ENCODE measurements at places on chromosomes 13 and 19.

GRCh38 chr19:5936292-5936592, 22.2 kb downstream of the CAPS start:
- DNase-seq: no peak

DNA sequence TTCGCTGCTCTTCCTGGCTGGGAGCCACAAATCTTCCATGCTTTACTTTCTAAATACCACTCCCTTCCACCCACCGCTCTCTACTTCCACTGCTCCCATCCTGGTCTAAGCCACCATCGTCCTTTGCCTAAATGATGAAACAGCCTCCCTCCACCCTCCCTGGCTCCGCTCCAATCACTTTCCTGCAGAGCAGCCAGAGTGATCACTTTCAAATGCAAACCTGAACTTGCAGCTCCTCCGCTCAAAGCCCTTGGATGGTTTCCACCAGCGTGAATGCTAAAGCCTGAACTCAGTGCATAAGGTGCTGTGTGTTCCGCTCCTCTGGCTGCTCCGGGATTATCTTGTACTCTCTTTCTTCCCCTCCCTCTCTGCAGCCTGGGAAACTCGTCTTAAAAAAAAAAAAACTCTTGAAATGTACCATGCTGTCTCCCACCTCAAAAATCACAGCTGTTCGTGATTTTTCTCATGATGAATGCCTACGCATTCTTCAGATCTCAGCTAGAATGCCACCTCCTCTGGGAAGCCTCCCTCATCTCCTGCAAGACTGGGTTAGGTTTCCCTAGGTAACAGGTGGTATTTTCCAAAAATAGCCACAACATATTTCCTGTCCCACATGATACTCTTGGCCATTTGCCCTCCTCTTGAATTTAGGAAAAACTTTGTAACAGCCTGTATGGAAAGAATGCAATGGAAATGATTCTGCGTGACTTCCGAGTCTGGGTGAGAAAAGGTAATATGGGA, 3.7 kb upstream of the SIN3B start:
- DNase-seq: peak; percentile 71

DNA sequence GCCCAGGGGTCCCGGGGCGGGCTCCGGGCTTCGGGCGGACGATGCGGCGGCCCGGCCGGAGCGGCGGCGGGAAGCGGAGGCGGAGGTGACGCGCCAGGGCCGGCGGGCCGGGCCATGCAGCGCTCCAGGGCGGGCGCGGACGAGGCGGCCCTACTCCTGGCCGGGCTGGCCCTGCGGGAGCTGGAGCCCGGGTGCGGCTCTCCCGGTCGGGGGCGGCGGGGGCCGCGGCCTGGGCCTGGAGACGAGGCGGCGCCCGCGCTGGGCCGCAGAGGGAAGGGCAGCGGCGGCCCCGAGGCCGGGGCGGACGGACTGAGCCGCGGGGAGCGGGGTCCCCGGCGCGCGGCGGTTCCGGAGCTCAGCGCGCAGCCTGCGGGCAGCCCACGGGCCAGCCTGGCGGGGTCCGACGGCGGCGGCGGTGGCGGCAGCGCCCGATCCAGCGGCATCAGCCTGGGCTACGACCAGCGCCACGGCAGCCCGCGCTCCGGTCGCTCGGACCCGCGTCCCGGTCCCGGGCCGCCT, 362 bp downstream of the WTIP start:
- DNase-seq: peak; percentile 64

- no peak for DNase-seq
These were observed 171.5 kb upstream of the SLITRK6 start for GRCh38 chr13:85970727-85971126.

GRCh38 chr19:17322854-17323253, 11.8 kb downstream of the ANO8 start:
- no peak for DNase-seq

DNA sequence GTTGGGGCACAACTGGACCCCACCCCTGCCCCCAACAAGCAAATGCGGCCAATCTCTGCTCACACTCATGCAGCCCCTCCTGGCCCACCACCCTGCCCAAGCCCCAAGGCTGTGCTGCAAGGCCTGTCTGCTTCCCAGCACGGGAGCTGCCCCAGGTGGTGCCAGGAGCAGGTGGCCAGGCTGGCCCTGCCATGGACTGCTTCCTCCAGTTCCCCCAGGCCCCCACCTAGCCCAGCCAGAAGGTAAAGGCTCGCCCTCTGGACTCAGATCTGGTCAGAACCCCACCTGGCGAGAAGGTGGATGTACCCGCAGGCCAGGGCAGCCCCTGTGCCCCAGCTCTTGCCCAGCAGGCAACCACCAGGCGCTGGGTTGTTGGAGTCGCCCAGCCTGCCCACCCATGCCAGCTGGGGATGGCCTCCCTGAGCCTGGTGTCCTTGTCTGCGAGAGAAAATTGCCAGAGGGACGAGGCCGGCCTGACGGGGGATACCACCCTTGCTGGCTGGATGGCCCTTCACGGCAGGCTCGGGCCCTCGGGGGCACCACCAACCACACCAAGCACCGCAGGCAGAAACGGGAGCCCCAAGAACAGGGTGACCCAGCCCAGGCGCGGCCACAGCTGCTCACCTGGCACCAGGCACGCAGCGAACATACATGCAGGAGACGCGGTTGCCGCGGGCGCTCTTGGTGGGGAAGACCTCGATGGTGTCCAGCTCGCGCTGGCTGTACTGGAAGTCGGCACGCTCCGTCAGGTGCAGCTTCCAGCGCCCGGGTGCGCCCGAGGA, 4.5 kb downstream of the ABHD17A start:
- no peak for DNase-seq

DNA sequence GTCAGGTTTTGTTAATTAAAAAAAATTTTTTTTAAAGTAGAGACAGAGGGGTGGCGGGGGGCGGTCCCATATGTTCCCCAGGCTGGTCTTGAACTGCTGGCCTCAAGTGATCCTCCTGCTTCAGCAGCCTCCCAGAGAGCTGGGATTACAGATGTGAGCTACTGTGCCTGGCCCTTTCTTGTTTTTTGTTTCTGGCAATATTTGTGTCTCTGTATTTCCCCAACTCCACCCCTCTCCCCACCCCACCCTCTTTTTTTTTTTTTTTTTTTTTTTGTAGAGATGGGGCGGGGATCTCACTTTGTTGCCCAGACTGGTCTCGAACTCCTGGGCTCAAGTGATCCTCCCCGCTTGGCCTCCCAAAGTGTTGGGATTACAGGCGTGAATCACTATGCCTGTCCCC, 600 bp upstream of the CAPN12 start:
- no peak for DNase-seq

DNA sequence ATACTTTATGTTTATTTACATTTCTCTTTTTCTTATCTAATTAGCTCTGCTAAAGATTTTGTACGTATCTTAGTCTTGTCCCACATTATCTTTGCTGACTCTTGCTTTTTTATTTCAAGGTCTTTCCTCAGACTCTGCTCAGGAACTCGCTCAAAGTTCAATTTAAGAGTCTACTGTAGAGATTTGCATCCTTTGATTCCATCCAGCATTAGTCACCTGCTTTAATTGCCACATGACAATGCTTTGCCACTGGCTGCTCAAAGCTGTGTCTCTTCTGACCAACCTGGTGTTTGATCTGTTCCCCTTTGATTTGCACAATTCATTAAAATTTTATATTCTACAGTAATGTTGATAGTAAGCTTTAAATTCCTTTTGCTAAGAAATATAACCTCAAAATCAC, 157.9 kb upstream of the FREM2 start:
- DNase-seq: no peak

GRCh38 chr13:44155422-44156293, 218.0 kb upstream of the SERP2 start:
- DNase-seq: peak; percentile 47

GRCh38 chr13:51818781-51819511, 15.0 kb upstream of the DHRS12 start:
- DNase-seq: peak; percentile 49

- DNase-seq: no peak
These were observed 388.4 kb downstream of the NDFIP2 start for GRCh38 chr13:79869326-79869725.

DNA sequence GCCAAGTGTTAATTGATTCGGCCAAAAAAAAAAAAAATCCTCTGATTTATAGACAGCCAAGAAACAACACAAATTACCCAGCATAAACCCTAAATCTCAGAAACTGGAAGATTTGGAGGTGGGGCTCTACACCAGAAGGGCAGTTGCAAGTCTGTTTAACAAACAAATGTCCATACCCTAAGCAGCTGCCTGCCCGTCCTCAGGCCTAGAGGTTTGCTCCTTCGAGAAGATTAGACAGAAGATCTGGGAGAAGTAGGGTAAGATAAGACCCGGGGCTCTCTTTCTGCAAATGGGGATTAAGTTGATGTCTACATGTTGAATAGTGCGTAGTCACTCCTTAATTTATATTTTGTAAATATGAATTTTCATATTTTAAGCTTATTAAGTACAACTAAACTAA, 3.4 kb upstream of the N4BP2L1 start:
- no peak for DNase-seq

- no peak for DNase-seq
These were observed 7.6 kb downstream of the NUCB1 start for GRCh38 chr19:48907671-48908070.

DNA sequence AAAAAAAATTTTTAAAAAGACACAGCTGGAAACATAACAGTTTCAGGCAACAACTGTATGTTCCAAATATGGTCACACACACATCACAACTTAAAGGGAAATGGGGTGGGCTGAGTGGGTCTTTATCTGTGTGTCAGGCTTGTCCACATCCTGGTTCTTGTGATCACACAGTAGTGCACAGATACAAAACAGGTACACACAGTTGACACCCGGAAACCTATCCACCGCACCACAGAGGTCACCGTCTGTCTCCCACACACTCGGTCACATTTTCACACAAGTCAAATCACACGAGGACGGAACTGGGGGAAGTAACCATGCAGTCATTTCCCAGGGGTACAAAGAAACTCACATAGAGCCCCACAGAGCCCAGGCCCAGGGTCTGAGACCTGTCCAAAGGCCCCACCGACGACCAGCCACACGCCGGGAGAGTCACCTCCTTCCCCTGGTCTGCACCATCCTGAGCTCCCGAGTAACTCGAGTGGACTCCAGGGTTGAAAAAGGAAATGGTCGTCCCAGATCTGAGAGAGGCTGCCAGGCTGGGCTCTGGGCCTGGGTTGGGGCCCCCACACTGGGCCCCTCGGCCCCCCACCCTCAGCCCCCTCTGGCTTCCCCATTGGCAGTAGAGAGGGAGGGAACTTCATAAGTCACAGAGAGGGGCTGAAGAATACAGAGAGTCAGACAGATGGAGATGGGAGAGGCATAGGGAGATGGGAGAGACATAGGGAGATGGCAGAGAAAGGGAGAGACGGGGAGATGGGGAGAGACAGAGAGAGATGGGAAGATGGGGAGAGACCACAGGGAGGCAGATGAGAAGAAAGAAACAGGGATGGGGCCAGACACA, 1.3 kb upstream of the PPAN start:
- DNase-seq: no peak

DNA sequence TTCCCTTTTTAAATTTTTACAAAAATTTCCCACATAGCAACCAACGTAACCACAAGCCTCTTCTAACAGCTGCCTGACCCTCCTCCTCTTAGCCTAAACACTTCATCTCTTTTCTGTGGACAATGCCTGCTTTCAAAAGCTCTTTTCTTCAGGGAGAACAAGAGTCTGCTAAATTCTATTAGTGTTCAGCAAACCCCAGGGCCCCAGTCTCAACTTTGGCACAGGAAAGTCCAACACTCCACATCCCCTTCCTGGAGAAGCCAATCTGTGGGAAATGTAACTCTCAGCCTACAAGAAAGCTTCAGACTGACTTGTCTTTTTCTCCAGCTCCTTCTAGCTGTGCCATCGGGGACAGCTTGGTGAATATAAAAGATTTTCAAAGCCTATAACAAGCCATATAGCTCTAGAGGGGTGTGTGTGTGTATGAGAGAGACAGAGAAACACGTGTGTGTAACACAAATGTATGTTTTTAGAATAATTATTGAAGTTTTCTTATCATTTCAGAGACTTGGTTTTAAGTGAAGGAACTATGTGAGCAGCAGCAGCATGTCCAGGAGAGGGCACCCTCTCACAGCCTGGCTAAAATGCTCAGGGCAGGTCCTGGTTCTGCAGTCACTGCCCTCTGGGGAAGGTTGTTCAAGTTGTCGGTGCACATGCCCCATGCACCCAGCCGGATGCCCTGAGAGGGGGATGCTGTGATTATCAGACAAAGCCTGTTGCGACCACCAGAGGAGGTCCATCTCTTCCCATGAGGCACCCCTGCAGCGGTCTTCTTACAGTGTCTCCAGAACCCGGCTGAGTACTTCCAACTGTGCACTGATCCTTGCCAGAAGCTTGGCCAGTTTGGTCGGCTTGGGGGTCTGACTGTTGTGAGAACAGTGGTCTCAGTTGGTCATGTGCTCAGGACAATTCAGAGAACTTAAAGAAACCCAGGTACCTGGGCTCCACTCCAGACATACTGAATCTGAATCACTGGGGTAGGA, 34.4 kb downstream of the CCDC70 start:
- DNase-seq: peak; percentile 65

- peak; percentile 14 for DNase-seq
These were observed 22.1 kb downstream of the LATS2 start for GRCh38 chr13:21039097-21039800.

DNA sequence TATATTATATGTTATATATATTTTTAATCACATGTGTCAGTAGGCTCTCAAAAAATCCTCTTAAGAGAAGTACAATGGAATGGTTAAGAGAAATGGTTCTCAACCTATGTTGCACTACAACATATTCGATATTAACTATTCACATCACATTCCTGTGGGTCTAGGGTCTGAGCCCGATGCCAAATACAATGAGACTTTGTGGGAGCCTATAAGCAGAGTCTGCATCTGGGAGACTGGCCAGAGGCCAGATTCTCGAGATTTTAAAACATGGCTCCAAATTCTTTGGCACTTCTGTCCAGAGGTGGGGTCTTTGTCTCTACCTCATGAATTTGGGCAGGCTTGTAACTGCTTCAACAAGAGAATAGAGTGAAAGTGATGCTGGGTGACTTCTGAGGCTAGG, 79.4 kb upstream of the NBEA start:
- DNase-seq: peak; percentile 60

DNA sequence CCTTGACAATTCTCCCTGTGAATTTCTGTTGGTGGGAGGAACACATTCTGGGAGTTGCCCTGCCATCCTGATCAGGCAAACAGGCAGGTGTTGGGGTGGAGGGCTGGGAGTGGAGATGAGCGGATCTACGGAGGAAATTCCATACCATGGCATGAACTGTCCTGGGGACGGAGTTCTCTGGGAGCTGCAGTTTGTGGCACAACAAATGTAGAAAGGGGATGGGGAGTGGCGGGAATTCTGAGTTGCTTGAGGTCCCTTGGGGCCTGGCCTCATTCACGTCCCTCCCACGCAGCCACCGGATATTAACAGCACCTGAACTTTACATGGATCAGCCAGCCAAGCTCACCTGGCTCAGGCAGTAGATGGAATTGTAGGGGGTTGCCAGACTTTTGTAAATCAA, 70.0 kb downstream of the CHST8 start:
- DNase-seq: no peak

GRCh38 chr19:33032218-33032781, 32.4 kb downstream of the RHPN2 start:
- DNase-seq: no peak
